HAP-1 (cell line): ENCODE measurements at places on chromosomes 2 and 18.

GRCh38 chr2:116073731-116074130, 1631.3 kb downstream of the DPP10 start:
- DNase-seq = no peak

DNA sequence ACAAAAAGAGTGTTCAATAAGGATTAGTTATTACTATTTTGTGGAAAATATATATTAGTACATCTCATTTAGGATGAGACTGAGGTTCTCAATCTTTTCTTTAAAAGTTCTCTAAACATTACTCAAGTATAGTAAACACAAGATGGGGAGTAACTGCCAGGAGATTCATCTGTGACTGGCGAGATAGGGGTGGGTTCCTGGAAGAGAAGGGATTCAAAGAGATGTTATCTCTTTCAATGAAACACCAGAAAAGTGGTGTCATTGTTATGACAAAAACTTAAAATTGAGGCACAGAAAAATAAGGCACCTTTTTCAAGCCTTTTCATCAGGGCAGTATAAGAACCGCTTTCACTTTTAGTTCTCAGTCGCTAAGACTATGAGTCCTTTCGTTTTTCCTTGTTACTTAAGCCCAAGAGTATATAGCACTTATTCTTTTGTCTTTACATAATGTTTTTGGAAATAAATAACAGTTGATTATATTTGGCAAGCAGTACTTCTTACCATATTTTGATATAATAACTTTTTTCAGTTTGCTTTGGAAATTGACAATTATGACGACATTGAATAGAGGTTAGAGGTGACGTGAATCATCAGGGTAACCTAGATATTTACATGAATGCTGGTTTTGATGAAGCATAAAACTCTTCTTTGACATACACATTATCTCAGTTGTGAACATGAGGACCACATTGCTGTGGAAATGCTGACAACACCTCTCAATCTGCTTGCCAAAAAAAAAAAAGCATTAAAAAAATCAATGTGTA, 393.9 kb upstream of the TCF4 start:
- no peak for DNase-seq

- DNase-seq = no peak
Measured at GRCh38 chr2:44933434-44933951, 8.0 kb upstream of the SIX3 start.

DNA sequence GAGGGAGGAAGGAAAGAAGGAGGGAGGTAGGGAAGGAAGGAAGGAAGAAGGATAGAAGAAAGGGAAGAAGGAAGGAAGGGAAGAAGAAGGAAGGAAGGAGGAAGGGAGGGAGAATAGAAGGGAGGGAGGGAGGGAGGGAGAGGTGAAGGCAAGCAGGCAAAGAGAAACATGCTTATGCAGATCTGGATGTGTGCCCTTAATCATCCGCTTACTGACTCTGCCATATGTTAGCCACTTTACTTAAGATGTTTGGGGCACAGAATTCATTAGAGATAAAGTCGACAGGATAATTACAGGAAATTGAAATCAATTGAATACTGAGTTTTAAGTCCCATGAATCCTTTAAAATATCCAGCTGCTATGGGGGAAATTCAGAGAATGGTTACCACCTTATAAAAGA, 334.2 kb downstream of the GRB14 start:
- DNase-seq = no peak

DNA sequence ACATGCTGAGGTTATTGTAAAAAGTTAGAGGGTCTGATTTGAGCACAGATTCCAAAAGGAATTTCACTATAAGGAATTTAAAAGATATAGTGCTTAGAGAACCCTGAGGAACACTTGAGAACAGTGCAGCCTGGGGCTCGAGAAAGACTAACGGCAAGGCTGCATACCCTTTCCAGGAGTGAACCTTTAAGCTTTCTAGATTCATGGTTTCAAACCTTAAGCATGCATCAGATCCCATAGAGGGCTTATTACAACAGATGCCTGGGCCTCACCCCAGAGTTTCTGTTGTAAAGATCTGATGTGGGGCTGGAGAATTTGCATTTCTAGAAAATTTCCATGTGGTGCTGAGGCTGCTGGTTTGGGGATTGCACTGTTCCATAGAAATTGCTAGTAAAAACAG, 90.5 kb upstream of the IL1R2 start:
- DNase-seq = no peak

DNA sequence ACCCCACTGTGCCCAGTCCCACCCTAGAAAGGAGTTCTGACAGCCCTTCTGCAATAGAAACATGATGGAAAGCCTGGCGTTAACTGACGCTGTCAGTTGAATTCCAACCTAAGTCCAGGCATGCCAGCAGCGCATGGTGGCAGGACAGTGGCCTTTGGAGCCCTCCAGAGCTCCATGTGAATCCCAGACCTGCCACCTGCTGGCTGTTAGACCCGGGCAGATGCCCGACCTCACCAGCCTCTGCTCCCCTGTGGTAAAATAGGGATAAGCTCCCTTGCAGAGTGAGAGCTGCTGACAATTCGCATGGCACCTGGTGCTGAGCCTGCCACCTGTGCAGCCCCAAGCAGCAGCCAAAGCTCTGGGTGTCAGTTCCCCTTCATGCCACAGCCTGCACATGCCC, 138.6 kb downstream of the LOXHD1 start:
- DNase-seq = no peak

DNA sequence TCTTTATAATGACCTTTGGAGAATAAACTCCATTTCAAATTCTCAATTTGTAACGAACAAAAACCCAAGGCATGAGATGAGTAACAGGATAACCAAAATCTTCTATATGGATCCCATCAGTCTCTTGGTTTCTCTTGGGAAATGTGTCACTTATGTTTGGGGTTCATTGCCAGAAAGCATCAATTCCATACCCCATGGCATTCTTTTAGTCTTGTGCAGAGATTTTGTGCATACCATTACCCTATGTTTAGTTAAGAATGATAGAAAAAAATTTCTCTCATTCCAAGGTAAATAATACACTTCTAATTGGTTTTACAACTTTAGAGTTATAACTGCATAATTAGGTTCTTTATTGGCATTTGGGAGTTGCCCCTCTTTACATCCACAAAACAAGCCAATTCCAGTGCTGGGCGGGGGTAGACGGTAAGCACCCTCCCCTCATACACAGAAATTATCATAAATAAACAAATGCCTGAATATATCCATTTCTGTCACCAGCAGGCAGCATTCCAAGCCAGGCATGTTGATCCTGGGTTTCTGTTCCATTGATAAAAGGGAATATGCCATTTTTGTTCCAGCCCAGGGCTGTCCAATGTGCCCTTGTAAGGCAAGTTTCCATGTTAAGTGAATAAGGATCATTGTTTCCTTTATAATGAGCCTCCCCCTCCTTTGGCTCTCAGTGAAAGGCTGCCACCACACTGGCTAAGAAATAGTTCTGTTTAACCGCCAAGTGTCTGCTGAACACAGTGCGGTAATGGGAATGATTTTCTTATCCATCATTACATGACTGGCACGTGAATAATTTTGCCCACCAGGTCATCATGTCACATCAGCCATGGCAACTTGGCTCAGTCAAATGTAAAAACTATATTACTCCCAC, 680.1 kb upstream of the ZEB2 start:
- peak; percentile 11 for DNase-seq

DNA sequence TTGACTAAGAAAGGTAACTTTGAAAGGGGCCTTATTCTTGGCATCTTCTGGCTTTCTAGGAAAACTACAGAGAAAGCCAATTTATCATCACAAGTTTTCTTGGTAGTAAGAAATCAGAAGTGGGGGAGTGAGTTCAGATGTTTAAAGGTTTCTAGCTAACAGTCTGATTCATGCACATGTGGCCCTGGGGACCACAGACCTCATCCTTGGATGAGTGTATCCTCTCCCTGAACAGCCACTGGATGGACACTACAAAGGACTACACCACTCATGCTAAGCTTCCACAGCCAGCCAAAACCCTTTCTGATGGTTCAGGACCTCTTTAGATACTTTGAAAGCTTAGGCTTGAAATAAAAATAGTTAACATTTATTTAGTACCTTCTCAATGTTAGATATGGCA, 218.3 kb upstream of the STK17B start:
- DNase-seq = no peak

DNA sequence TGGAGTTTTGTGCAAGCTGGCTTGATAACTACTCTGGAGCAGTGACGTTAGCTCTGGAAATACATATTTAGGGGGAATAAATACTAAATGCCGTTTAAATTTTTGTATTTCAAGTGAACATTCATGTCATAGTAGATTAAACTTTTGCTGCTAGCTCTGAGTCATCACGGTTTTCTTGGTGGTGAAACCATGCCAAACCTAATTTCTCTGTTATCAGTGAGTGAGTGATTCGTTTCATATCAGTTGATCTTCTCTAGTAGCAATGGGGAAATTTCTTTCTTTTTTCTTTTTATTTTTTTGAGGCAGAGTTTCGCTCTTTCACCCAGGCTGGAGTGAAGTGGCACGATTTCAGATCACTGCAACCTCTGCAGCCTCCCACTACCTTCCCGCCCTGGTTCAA, 211.1 kb downstream of the PTPRM start:
- no peak for DNase-seq

DNA sequence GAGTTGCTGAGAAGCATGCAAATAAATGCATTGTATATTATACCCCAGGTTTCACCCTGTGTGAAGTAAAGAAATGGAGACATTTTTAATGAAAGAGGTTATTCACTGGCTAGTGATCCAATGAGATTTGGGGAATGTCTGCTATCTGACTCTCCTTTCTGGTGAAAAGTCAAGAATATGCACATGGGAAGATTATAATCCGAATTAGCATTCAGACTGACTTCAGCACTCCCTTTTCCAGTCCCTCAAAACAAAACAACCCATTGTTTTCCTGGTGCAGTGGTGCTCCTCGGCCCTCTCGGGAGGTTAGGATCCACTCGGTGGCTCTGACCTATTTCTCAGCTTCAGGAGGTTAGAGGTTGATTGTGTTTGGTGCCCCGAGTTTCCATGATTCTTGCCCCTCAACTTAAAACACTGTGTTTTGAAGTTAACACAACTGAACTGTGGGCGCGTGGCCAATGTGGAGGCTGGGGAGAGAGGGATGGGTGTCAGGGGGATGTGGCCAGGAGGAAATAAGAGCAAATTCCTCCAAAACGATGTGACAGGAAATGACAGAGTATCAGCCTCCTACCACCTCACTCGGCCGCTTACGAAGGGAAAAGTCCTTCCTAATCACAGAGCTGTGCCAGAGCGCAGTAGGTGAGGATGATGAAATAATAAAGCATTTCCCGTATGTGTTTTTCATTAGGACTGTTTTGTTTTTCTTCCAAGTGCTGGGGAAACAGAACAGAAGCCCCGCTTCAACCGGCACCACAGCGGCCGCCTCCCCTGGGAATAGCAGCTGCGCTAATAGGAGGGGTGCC, 440.1 kb downstream of the MTX2 start:
- DNase-seq = no peak

- DNase-seq = no peak
Measured at GRCh38 chr2:28510184-28510583, 14.3 kb downstream of the PLB1 start.

GRCh38 chr2:160494201-160494644, 616 bp upstream of the RBMS1 start:
- DNase-seq = no peak

GRCh38 chr2:127561371-127561770, 25.9 kb downstream of the MYO7B start:
- no peak for DNase-seq

- no peak for DNase-seq
Measured at GRCh38 chr2:5699963-5700362, 7.8 kb downstream of the SOX11 start.

GRCh38 chr2:101859604-101860003, 132.2 kb upstream of the IL1R2 start:
- DNase-seq = no peak

DNA sequence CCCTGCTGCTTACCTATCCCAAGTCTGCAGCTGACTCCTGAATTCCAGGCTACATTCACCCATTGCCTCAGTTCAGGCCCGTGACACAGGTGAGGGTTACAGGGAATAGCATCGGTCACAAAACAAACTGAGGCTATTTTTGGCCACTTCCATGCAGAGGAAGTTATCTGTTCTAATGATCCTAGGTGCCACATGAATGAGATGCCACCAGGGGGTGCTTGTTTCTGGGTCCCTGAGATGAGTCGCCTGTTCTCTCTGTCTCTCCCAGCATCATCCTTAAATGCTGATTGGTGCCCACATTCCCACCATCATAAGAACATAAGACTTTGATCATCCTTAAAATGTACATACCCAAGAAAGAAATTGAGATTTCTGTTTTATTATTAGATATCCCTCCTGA, 119.0 kb upstream of the CELF4 start:
- no peak for DNase-seq

- DNase-seq = peak; percentile 81
Measured at GRCh38 chr18:3281456-3282400, 19.8 kb downstream of the MYL12B start.

DNA sequence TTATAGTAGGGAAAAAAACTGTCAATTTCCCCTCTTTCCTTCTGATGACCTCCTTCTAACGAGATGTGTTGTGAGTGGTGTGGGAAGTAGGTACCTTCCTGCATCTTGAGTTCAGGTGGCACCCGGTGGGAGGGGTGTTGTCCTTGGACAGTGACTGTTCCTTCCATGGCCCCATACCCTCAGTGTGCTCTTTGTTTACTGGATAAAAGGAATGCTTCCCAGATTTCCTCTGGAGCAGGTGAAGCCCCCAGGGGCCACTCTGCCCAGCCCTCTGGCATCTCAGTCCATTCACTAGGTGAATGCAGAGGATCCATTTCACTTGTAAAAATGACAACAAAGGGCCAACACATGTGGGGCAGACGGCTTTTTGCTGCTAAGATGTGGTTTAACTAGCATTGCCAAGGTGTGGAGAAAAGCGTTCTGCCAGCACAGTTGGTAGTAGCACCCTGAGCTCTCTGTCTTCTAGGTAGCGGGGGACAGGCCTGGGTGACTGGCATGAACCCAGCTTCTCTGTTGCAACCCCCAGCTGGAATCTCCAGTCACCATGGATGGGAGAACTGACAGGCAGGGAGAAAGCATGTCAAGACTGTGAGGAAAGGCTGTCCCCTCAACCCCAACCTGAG, 6.9 kb downstream of the GDF7 start:
- DNase-seq = no peak

DNA sequence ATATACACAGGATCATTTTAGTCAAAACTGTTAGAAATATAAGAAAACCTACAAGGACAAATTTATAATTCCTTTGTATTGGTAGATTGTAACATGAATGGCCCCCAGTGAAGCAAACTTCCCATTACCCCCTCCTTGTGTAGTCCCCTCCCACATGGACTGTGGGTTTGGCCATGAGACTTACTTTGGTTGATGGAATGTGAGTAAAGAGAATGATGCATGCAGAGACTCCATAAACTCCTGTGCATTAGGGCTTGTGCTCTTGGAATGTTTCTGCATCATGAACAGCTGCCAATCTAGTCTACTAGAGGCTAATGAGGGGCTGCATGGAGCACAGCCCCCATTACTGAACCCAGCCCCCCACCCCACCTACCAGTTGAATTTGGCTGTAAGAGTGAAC, 8.3 kb upstream of the TGFA start:
- DNase-seq = no peak
